ENCODE measurements at places on chromosomes 5 and 9. TPM values are rescaled to one million over a fixed set of nuclear protein-coding genes. Genes with fewer than 3 reads are reported as not detected.

HDHD3 gene
- 13.2 TPM for total RNA-seq

CWC27 gene
- total RNA-seq: 14.2 TPM

- H3K4me3 ChIP-seq: no peak overlapping the region
- no peak for DNase-seq
- no peaks in the 10 kb centered on the region for H3K36me3 ChIP-seq
- H3K27me3 ChIP-seq: no peaks in the 10 kb centered on the region
- H3K27ac ChIP-seq: no peak overlapping the region
- no peaks in the 10 kb centered on the region for H3K4me1 ChIP-seq
These were observed 15.2 kb upstream of the SPIN1 start for GRCh38 chr9:88373045-88373444.

- no peaks in the 10 kb centered on the region for H3K27me3 ChIP-seq
- no peak overlapping the region for H3K4me3 ChIP-seq
- DNase-seq: no peak
These were observed 40.3 kb downstream of the SERINC5 start for GRCh38 chr5:80215523-80215922.

DNA sequence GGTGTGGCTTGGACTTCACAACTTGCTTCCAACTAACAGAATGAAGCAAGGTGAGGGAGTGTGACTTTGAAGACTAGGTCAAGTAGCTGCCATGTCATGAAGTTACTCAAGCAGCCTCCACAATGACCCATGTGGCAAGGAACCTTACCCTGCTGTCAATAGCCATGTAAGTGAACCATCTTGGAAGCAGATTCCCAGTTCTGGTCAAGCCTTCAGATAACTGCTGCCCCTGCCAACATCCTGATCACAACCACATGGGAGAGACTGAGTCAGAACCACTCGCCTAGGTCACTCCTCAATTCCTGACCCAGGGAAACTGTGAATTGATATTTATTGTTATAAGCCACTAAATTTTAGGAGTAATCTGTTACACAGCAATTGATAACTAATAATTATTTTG lies 10.9 kb downstream of the ZCCHC10 start:
- no peak overlapping the region for H3K27ac ChIP-seq
- H3K27me3 ChIP-seq: no peaks in the 10 kb centered on the region
- H3K4me1 ChIP-seq: no peaks in the 10 kb centered on the region
- H3K36me3 ChIP-seq: peaks cover 33% of the 10 kb centered on the region
- no peak for DNase-seq

DNA sequence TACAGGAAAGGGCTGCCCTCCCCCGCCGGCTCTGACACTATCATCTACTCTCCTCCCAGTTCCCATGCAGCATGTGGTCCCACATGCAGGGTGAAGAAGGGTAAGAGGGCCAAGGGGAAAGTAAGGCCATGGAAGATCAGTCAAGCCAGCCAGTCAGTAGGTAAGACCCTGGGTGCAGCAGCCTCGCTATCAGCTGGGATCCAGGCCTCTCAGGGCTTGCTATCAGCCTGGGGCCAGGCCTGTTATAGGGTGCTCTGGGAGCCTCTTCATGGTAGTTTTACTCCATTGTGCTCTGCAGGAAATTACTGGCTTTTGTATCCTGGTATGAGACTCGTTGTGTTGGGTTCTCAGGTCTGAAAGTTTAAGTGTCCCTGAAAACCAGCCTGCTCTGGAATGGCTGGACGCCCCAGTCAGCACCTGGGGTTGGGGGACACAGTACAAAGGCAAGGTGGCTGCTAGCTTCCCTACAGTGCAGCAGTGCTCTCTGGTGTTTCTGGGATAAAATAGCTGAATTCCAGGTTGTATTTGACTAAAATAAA lies 21.4 kb downstream of the SLC22A4 start:
- no peak overlapping the region for H3K4me3 ChIP-seq
- DNase-seq: no peak
- no peak overlapping the region for H3K27ac ChIP-seq
- no peaks in the 10 kb centered on the region for H3K4me1 ChIP-seq
- H3K36me3 ChIP-seq: peaks cover 3% of the 10 kb centered on the region
- H3K27me3 ChIP-seq: no peaks in the 10 kb centered on the region

PHF24 gene
- total RNA-seq: not detected

DNA sequence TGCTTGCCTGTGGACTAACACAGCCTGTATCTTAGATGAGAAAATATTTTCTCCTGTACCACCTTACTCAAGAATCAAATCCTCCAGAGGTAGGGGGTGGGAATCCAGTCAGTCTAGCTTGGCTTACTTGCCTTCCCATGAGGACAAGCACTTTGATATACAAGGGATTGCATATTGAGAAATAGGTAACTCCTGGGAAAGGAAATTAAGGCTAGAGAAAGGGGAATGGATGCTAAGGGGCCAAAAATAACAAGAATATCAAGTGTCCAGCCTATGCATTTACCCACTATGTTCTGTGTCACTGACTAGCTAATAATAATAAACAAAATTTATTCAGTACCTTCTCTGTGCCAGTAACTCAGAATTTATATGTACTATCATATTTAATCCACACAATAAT lies 21.4 kb upstream of the SNX2 start:
- no peaks in the 10 kb centered on the region for H3K36me3 ChIP-seq
- H3K4me1 ChIP-seq: no peaks in the 10 kb centered on the region
- no peak overlapping the region for H3K4me3 ChIP-seq
- DNase-seq: no peak

DNA sequence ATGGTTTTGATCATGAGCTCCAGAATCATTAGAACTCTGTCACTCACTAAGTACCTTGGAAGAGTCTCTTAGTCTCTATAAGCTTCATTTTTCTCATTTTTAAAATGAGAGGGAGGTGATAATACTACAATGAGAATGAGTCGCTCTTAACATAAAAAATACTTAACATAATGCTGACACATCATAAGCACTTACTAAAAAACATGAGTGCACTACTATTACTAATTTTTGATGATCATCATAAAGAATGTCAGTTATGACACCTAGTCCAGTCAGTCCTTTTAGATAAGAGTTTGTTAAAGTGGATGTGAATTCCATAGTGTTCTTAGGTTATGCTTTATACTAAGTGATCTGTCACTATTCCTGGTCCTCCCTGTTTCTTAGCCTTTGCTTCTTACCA lies 200.4 kb upstream of the SLC24A2 start:
- no peaks in the 10 kb centered on the region for H3K36me3 ChIP-seq
- H3K27me3 ChIP-seq: no peaks in the 10 kb centered on the region
- no peak for DNase-seq
- no peak overlapping the region for H3K4me3 ChIP-seq
- H3K27ac ChIP-seq: no peak overlapping the region

- peak overlapping the region; percentile 99 for H3K4me3 ChIP-seq
- DNase-seq: peak; percentile 80
- H3K27ac ChIP-seq: peak overlapping the region; percentile 83
- H3K27me3 ChIP-seq: no peaks in the 10 kb centered on the region
- H3K4me1 ChIP-seq: peaks cover 74% of the 10 kb centered on the region
- H3K36me3 ChIP-seq: peaks cover 49% of the 10 kb centered on the region
These were observed 5.9 kb downstream of the FAM78A start for GRCh38 chr9:131270171-131271015.

CHMP5 gene
- total RNA-seq: 18.6 TPM

DNA sequence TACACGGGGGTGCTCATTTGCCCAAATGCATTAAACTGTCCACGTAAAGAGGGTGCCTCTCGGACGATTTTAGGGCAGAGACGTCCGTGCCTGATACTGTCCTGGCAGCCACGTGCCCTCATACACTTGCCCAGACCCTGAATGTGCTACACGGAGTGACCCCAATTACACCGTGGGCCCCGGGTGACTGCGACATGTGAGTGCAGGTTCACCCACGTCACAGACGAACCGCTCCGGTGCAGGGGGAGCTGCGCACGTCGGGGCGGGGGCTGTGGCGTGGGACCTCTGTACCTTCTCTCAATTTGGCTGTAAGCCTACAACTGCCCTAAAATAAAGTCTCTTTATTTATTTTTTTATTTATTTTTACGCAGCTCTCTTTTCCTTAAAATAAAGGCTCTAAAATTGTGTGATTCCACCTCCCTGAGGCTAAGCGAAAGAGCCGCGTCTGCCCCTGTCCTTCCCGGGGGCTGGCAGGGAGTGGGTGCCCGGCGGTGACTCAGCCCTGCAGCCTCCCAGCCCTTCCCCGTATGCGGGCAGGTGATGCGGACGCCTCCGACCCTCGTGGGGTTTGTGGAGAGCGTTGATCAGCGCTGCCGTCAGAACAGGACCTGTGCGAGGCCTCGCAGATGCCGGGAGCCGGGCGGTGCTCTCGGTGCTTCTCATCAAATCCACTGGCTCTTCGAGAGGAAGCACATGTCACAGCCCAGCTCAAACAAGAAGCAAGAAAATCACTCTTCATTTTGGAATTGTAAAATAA lies 9.2 kb upstream of the EGFL7 start:
- H3K4me1 ChIP-seq: peaks cover 21% of the 10 kb centered on the region
- peaks cover 42% of the 10 kb centered on the region for H3K27me3 ChIP-seq
- no peak overlapping the region for H3K27ac ChIP-seq
- no peak overlapping the region for H3K4me3 ChIP-seq
- H3K36me3 ChIP-seq: no peaks in the 10 kb centered on the region
- DNase-seq: no peak

DNA sequence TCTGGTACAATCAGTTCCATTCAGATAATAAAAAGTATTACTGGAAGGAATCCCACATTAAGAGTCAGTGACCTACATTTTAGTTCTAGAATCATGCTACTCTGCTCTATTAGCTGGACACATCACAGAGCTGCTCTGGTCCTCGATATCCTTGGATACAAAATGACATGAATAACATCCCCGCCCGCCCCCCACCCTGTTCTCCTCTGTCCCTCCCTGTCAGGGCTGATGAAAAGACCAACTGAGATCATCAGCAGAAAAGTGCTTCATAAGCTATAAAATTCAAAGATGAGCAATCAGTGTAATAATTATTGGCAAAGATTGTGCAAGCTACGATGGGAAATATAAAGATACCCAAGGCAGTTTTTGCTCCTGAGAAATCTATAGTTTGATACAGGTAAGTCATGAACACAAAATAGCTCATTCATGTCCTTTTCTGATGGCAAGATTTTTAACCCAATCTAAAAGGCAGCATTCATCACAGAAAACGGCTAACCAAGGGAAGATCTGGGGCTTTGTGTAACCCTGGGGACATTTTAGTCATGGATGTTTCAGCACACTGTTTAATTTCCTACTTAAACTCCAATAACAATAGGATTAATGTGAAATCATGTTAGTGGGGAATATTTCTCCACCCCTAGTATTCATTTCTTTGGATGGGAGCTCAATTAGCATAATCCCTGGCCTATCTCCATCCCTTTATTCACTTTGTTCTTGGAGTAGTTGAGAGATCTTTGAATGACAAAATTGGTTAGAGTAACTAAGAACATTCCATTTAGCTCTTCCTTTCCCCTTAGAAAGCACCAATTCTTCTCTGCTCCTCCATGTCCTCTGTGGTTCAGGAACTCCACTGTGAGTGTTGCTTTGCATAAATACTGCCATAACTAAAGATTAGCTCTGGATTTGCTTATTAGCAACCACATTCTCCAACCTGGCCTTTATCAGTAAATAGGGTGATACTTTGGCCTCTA lies 459.4 kb upstream of the GRIA1 start:
- H3K27ac ChIP-seq: no peak overlapping the region
- no peaks in the 10 kb centered on the region for H3K4me1 ChIP-seq
- H3K27me3 ChIP-seq: no peaks in the 10 kb centered on the region

DNA sequence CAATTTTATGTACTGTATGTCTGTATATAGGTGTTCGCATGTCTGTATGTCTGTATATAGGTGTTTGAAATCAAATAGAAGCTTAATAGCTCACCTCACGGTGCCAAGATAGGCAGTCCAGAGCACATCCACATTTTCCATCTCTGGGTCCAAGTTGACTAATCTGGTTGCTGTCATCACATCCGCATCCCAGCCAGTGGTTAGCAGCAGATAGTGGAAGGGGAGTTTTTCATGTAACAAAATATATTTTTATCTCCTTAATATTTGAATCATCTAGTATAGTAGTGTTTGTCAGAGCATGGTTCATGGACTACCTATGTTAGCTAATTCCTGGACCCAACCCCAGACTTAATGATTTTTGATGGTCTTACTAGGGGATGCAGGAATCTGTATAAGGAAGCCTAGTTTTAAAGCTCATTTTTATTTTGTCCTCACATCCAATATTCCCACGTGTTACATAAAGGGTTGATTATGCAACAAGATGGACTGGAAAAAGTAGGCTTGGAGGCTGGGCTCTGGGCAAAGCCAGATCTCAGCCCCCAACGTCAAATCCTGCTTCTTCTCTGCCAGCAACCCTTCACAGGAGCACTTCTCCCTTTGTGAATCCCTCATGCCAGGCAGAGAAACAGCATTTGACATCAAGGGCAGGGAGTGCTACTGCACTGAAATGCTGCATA lies 219.7 kb downstream of the ZSWIM6 start:
- no peaks in the 10 kb centered on the region for H3K36me3 ChIP-seq
- H3K27me3 ChIP-seq: no peaks in the 10 kb centered on the region
- H3K4me3 ChIP-seq: no peak overlapping the region
- no peak for DNase-seq
- no peak overlapping the region for H3K27ac ChIP-seq

All from CD4-positive, alpha-beta T cell (primary cell).